Fibroblast of skin of back (primary cell): ENCODE measurements at places on chromosomes 5 and 9.

- DNase-seq, result no peak
Observed at GRCh38 chr5:1168796-1169195, 32.6 kb upstream of the SLC6A19 start.

DNA sequence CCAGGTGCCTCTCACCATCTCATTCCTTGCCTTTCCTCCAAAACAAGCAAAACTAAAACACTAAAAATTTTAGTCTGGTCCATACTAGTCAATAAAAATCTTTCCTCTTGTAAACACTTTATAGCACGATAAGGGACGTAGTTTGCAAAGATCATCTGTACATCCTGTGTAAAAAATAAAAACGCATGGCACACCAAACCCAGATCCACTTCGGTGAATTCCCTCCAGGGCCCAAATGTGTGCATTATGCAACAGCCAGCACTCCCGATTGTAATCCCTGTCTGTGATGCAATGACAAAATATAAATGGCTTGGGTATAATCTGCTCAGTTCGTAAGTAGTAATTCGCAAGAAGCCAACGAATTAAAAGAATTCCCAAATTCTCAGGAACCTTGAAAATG lies 1.4 kb downstream of the FAM169A start:
- no peak for DNase-seq

- no peak for DNase-seq
Observed at GRCh38 chr9:123864251-123864650, 65.7 kb downstream of the DENND1A start.

DNA sequence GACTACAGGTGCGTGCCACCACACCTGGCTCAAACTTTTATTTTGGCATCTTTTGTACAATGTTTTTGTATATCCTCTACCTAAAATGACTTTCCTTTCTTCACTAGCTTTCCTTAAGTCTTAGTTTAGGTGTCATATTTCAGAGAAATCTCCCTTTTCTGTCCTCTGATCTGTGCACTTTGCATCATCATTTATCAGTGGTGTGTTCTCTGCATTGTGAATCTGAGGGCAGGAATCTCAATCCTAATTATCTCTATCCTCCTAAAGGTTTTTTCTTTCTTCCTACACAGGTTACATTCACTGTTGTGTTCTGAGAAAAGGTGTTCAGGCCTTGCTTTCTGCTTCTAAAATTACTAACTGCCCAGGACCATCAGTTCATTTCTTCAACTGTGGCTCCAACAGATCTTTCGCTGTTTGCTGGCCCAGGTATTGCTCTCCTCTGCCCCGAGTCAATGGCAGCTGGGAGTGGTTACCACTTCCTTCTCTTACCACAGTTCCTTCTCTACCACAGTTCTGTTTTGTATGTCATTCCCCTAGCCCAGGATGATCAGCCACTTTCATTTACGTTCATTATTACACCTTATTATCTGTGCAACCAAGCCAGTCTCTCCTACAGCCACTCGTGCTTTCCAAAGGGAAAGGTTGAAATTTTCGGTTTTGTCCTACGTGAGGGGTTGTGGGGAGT lies 14.0 kb downstream of the TGFBR1 start:
- no peak for DNase-seq

DNA sequence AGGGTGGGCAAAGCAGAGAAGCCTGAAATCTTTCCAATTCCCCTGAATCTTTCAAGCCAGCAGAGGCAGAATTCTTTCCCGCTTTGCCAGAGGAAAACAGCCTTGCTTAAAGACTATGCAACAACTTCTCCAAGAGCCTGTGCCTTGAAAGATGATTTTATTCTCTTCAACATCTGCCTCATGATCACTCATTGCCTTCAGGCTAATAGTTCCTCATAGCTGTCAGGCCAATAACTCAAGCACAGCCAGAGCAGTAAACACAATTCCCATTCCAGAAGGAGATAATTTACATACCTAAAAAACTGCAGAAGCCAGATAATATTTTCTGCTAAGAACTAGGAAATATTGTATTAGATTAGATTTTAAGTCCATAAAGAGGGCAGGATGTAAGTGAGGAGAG lies 92.3 kb upstream of the PUM3 start:
- no peak for DNase-seq

GRCh38 chr9:85533538-85533937 lies 208.2 kb downstream of the AGTPBP1 start:
- DNase-seq, result no peak

- DNase-seq, result peak; percentile 7
Observed at GRCh38 chr5:163269624-163270023, 167.8 kb upstream of the CCNG1 start.

GRCh38 chr9:93245437-93245970 lies 61.6 kb downstream of the WNK2 start:
- DNase-seq, result no peak

- no peak for DNase-seq
Observed at GRCh38 chr9:135053133-135053532, 34.3 kb upstream of the OLFM1 start.

GRCh38 chr5:139108063-139108824 lies 89.9 kb downstream of the SIL1 start:
- peak; percentile 82 for DNase-seq

- no peak for DNase-seq
Observed at GRCh38 chr9:137009217-137009616, 12.8 kb upstream of the CLIC3 start.

- no peak for DNase-seq
Observed at GRCh38 chr5:115418788-115419187, 122.3 kb upstream of the CCDC112 start.

DNA sequence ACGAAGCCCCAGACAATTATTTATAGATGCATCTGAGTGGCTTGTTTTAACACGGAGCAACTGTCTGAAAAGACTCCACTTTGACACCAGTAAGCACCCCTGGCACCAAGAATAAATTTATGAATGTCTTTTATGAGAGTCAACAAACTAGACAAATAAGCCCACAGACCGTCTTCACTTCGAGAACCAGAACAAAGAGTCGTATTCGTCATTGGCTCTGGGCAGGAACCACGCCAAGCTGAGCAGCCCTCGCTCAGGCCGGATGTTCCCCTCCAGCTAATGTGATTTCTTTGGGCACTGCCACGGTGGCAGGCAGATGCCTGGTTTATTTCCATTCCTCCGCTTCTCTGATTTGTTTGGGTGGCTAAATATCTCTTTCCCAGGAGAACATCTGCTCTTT lies 91.9 kb upstream of the STC2 start:
- DNase-seq, result no peak

- DNase-seq, result no peak
Observed at GRCh38 chr9:125271081-125271480, 9.5 kb downstream of the GAPVD1 start.

DNA sequence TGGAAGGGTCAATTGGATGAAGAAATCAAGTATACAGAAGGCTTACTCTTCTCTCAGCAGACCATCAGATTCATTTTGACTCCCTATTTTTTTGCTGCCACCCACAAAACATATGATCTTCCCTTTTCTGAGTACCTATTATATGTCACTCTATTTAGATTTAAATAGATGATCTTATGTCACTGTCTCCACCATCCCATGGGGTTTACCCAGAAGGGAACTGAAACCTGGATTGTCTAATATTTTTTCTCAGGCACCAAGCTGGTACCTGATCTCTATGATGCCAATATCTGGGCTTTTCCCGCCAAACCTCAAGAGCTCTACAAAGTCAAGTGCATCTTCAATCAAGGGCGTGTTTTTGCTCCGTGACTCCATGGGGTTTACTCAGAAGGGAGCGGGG lies 118.7 kb downstream of the GAS1 start:
- no peak for DNase-seq

DNA sequence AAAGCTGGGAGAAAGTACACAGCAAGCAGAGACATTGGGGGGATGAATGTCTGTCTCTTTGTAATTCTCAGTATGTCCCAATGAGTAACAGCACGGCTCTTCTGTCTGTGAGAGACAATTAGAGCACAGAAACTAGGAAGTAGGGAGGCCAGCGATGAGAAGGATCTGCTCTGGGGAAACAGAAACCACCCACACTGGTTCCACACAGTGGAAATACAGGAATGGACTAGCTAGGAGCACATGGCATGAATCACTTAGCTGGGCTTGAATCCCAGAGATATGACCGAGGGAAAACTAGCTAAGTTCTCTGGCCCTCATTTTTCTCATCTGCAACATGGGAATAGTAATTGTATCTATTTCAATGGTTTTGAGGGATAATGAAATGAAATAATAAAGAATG lies 895.9 kb downstream of the TLE4 start:
- no peak for DNase-seq

- peak; percentile 76 for DNase-seq
Observed at GRCh38 chr9:20624201-20625002, 2.1 kb upstream of the MLLT3 start.

DNA sequence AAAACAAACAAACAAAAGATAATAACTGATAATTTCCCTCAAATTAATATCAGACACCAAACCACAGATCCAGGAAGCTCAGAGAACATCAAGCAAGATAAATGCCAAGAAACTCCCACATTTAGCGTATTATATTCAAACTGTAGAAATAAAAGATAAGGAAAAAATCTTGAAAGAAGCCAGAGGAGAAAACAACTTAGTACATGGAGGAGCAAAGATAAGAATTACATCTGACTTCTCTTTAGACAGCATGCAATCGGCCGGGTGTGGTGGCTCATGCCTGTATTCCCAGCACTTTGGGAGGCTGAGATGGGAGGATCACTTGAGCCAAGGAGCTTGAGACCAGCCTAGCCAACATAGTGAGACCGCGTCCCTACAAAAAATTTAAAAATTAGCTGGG lies 17.2 kb upstream of the MLANA start:
- no peak for DNase-seq

GRCh38 chr5:128494516-128494915 lies 43.5 kb downstream of the FBN2 start:
- DNase-seq, result peak; percentile 7

- peak; percentile 89 for DNase-seq
Observed at GRCh38 chr5:143154510-143155370, 248.7 kb downstream of the NR3C1 start.

- DNase-seq, result no peak
Observed at GRCh38 chr5:45113726-45114125, 305.0 kb downstream of the MRPS30 start.

GRCh38 chr9:96394832-96395496 lies 11.5 kb upstream of the SLC35D2 start:
- no peak for DNase-seq

DNA sequence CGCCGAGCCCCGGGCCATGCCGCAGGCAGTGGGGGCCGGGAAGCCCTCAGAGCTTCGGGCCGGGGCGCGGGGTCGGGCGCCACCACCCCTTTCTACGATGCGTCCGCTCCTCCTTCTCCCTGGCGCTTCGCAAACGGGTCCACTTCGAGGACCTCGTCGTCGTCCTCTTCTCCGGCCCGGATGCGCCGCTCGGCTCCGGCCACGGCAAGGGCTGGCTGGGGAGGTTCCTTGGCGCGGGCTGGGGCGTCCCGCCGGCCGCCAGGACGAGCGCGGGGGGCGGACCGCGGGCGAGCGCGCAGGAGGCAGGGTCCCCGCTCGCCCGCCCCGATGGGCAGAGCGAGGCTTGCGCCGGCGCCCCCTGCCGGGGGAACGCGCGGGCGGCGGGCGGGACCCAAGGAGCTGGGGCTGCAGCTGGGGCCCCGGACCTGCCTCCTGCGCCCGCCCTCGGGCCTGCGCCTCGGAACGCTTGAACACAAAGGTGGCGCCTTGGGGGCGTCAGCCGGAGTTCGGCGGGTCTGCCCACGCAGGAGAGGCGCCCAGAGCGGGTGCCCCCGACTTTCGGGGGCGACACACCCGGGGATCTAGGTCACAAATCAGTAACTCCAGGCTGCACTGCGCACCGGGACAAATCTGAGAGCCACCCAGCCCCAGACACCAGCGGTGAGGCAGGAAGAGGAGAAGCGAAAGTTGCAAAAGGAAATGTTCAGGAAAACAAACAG lies at the start of gene ROR2:
ROR2 (minus strand) TSS at position 283 of the 719 bp plus-strand sequence.
- peak; percentile 60 for DNase-seq

- DNase-seq, result peak; percentile 12
Observed at GRCh38 chr5:138439477-138440158, 761 bp downstream of the REEP2 start.

GRCh38 chr5:158727136-158727535 lies 372.6 kb downstream of the EBF1 start:
- no peak for DNase-seq

DNA sequence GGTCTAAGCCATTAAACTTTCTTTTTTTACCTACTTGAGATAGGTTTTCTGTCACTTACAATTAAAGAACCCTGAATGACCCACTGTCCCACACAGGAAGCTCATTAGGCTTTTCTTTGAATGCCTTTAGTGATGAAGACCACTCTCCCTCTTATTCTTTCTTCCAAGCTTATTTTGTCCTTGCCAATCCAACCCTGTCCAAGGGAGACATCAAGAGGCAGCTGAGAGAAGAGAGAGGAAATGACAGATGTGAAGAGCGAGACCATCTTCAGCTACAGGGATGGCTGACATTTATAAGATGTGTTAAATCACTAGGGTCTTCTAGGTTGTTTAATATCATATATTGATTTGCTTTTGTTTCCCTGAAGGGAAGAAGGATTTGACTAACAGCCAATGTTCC lies 133.5 kb downstream of the FAM114A2 start:
- peak; percentile 20 for DNase-seq

DNA sequence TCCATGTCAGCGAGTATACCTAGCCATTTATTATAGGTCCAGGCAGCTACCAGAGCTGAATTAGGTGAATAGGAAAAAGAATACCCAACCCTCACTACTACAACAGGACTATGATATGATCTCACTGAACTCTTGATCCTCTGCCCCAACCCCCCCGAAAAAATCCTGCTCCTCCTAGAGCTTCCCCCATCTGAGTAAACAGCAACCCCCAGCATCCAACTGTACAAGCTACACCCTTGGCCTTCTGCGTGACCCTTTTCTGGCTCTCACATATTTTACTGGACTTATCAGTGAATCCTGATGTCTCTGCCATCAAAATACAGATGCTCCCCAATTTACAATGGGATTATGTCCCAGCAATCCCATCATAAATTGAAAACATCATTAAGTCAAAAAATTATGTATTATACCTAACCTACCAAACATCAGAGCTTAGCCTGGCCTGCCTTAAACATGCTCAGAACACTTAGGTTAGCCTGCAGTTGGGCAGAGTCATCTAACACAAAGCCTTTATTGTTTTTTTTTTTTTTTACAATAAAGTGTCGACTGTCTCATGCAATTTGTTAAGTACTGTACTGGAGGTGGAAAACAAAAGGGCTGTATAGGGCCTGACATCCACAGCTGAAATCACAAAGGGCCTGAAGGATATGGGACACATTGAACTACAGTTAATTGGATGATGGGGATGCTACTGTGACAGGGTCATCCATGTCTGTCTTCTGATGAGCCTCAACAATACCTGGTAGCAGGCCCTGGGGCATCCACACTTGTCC lies 128.9 kb upstream of the ERCC6L2 start:
- DNase-seq, result no peak

DNA sequence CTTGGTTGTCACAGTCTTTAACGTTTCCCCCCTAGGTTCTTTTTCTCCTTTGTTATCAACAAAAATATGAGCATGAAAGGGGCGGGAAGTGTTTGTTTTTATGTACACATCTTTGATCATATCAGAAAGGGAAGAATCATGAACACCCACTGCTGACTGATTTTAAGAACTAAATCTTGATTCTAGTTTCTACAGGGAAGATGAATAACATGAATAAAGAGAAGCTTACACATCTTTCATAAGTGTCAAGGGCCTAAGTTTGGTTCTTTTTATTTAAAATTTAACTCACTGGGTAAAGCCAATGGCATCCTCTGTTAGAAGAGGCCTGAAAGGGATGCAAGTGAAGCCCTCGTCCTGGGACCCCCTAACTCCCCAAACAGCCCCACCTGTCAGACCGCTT lies 14.8 kb upstream of the CTNNA1 start:
- DNase-seq, result no peak
